ENCODE measurements at places on chromosomes 1 and 21.

DNA sequence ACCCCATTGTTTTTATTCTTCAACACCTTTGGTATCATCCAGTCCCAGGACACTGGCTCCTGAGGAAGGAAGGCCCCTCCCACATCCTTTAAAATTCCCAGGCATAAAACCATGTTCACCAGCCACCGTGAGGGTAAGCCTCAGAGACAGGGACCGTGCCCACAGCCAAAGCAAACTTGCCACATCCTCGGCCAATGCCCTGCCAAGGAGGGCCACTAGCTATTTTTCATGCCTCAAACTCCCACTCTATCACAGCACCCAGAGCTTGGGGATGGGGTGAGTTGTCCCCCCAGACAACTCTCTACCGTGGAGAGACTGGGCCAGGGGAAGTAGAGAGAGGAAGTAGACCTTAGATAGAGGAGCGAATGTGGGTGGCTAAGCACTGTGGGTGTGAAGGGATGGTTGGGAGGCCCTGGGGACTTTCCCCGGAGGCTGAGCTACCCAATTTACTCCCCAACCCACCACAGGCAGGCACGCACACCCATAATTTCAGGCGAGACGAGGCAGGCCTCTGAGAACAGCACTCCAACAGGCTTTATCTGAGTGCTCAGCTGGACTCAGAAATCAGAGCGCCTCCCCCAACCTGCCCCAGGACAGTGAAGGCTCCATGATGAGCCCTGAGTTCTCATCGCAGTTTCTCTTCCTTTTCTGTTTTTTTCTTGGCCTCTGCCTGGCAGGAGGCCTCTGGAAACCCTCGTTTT, 15.9 kb upstream of the BTG2 start:
- no peak for DNase-seq

GRCh38 chr1:26585471-26585870, 55.9 kb downstream of the RPS6KA1 start:
- no peak for DNase-seq

- no peak for DNase-seq
These were observed 32.4 kb upstream of the DUSP10 start for GRCh38 chr1:221774054-221774842.

GRCh38 chr1:71510725-71511124, 429.9 kb upstream of the ZRANB2 start:
- DNase-seq, result no peak

DNA sequence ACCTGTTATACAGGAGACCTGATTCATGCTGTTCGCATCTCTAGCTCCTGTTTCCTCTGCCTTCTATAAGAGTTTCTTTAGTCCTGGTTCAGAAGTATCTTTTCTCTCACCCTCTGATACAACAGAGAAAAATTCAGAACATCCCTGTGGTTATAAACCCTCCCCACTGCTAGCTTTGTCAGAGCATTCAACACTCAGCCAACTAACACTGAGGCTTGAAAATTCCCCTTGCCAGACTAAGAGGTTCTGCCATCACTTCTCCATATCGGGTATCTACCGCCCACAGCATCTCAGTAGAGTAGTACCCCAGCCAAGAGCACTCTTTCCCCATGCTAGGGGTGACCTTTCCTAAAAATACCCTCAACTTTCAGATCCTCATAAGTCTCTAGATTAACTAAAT, 19.6 kb upstream of the PIK3R3 start:
- DNase-seq, result no peak

All from Caco-2 (cell line).